Ureter (tissue), 1 donor: ENCODE measurements at places on chromosomes 12 and 14. TPM values are rescaled to one million over a fixed set of nuclear protein-coding genes. Genes with fewer than 3 reads are reported as not detected.

- no peak for DNase-seq
These were observed 1.7 kb upstream of the LDHB start for GRCh38 chr12:21659383-21659782.

- DNase-seq: no peak
These were observed 976 bp downstream of the PEX5 start for GRCh38 chr12:7190268-7191055.

- no peak for DNase-seq
These were observed 79.9 kb upstream of the KCNA1 start for GRCh38 chr12:4829793-4830162.

- no peak for DNase-seq
These were observed 108.6 kb downstream of the KTN1 start for GRCh38 chr14:55688566-55688965.

- DNase-seq: peak; percentile 51
These were observed 18.0 kb downstream of the TNFAIP2 start for GRCh38 chr14:103141117-103141796.

- peak; percentile 58 for DNase-seq
These were observed 108.1 kb upstream of the G2E3 start for GRCh38 chr14:30450631-30451545.

DNA sequence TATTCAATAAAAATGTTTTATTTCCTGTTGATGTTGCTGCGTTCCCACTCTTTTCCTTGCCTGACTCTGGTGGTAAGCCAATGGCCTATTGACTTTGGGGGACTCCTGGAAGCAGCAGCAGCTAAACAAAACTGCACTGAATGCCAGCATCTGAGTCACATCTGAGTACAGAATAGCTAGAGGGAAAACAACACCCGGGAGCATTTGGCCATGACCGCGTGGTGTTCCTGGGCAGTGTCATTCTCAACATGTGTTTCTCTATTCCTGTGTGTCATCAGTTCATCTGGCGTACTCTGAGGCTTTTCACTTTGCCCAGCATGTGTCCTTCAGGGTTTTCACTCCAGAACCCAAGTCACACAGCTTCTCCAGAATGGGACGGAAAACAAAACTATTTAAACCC is 238.8 kb downstream of the PAWR start:
- peak; percentile 64 for DNase-seq

- no peak for DNase-seq
These were observed 54.1 kb downstream of the MAP1LC3B2 start for GRCh38 chr12:116613256-116613655.

GRCh38 chr14:56168007-56168616 is 49.9 kb downstream of the PELI2 start:
- no peak for DNase-seq

- DNase-seq: no peak
These were observed 105.0 kb downstream of the SLC35F4 start for GRCh38 chr14:57760896-57761295.

DNA sequence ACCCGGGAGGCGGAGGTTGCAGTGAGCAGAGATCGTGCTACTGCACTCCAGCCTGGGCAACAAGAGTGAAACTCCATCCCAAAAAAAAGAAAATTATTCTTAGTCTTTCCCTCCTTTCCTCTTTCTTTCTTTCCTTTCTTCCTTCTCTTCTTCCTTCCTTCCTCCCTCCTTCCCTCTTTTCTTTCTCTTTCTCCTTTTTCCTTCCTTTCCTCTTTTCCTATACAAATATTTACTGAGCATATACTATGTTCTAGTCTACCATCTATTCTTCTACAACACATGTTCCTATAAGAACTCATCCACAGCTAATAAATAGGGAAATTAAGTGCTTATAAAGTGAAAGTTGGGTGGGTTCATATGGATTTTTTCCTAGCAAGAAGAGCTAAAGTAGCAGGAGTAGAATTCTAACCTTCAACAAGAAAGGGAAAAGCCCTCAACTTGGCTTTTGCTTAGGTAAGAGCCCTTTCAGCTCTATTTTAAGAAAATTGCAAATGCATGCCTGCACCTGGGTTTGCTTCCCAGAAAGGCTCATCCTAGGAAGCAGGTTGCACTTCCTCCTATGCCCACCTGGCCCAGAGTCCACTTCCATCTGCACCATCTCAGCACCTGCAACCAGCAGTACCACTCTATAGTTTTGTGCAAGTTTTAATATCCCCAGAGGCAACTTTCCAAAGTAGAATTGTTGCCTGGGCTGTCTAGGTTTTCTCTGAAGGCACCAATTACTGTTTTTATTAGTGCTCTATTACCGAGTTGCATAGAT is 122.0 kb upstream of the CCND2 start:
- DNase-seq: no peak

DNA sequence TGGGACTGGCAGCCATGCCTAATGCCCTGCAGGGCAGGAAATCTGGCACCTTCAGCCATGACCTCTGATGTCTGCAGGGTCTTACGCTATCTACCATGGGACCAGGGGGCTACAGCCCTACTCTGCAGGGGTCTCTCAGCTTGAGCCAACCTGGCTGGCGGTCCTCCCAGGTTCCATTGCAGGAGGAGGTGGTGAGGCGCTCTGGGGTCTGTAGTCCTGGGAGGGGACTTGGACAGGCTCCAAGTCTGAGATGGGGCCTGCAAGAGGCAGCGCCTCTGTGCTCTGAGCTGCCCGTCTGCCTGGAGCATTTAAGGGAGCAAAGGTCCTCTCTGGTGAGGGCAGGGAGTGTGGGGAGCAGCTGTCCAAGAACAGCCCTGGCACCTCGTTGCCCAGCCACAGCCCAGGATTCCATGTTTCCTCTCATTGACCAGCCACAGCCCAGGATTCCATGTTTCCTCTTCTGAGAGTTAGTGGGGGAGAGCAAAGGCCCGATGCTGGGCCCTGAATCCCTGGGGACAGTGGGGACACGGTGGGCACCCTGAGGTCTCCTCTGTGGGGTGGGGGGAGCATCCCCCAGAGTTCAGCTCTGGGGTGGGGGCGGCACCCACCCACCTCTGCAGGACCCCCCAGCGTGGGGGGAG is 655 bp downstream of the PLD4 start:
- DNase-seq: no peak

DNA sequence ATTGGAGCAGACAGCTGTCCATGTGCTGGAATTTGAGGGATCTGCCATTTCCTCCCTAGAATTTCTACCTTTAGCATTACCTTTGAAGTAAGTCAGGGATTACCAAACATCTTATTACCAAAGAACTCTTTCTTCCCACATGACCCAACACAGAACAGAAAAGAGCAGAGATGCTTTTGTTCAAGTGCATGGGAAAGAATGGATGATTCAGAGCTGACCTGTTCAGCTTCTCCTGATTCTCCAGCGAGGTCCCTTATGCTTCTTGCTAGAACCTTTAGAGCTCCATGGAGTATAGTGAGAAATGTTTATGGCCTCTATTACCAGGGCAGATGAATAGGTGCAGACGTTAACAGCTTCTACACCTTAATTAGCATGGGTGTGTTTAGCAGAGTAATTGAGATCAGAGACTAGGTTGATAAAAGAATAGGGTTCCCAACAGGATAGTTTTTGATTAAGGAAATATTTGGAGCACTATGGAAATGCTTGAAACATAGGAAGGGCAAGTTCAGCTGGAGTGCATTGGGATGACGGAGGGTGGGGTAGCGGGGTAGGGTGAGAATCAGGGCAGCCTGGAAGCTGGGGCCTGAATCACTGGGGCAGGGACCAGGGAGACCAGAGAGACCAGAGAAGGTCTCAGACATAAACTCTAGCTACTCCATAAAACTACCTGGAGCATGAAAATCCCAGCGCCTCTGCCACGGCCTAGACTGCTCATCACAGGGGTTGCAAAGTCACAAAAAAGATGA is 223.7 kb downstream of the CACNA1C start:
- DNase-seq: no peak

DNA sequence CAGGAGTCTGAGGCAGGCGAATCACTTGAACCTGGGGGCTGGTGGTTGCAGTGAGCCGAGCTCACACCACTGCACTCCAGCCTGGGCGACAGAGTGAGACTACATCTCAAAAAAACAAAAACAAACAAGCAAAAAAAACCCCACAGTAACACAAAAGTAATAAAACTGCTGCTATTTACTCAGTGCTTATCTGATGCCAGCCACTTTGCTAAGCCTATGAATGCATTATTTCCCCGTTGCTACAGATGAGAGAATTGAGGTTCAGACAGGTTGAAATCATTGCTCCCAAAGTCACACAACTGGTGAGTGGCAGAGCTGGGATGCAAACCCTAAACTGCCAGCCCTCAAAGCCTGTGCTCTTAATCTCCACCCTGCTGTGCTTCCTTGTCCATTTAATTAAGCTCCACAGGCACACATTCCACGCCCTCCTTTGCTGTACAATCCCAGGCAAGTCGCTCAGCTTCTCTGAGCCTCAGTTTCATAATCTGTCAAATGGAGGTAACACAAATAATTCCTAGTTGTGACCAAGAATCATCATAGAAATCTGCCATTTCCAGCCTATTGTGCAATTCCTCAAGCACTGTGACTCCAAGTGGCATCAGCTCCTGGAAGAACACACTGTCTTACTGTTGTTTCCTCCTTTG is 5.7 kb upstream of the OAS3 start:
- DNase-seq: no peak

GRCh38 chr14:106094654-106095189 is 568.3 kb downstream of the TMEM121 start:
- no peak for DNase-seq

FITM1 gene
- total RNA-seq: 0.55 TPM

SLCO1B1 gene
- total RNA-seq: not detected

IL22 gene
- not detected for total RNA-seq

LHX5 gene
- not detected for total RNA-seq

PLBD1 gene
- 85.4 TPM for total RNA-seq

DNAJC22 gene
- 0.16 TPM for total RNA-seq
